ENCODE measurements at places on chromosomes 6 and 20. TPM values are rescaled to one million over a fixed set of nuclear protein-coding genes. Genes with fewer than 3 reads are reported as not detected.

Gene GTSF1L
- not detected for total RNA-seq

Gene MLIP
- total RNA-seq: 0.36 TPM

Gene KIAA0408
- total RNA-seq: 1.8 TPM

Gene ACSS1
- 1.4 TPM for total RNA-seq

GRCh38 chr6:161273752-161274487 lies at the start of gene AGPAT4:
AGPAT4 (minus strand) TSS chr6:161274061; CDS start chr6:161232213, 41,848 bp downstream.
- peaks cover 16% of the 10 kb centered on the region for H3K4me1 ChIP-seq
- no peaks in the 10 kb centered on the region for H3K36me3 ChIP-seq
- peak; percentile 93 for DNase-seq
- peak within 1 kb of the TSS; percentile 90 for H3K27ac ChIP-seq
- H3K4me3 ChIP-seq: peak within 1 kb of the TSS; percentile 78

- H3K27ac ChIP-seq: no peak overlapping the region
- DNase-seq: no peak
- no peaks in the 10 kb centered on the region for H3K27me3 ChIP-seq
Observed at GRCh38 chr6:76422511-76423213, 350.2 kb upstream of the IMPG1 start.

GRCh38 chr6:39428816-39429215 lies 106.3 kb upstream of the KCNK16 start:
- H3K27ac ChIP-seq: no peak overlapping the region
- no peaks in the 10 kb centered on the region for H3K36me3 ChIP-seq
- H3K4me1 ChIP-seq: peaks cover 10% of the 10 kb centered on the region

DNA sequence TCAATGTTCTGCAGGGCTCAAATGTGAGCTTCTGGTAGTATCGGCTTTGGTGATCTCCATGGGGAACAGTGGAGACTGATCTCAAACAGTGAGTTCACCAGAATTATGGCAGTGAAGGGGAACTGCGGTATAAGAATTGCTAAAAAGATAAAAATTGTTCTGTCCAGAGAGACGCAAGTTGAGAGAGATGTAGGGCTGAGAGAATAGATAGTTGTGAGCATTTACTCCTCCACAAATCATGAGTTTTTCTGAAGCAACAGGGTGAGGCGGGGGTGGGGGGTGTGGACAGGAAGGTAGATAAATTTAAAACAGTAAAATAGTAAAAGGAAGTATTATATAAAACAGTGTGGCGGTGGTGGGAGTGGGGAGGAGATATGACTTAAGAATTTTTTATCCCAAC lies 98.6 kb upstream of the NEDD9 start:
- no peak overlapping the region for H3K4me3 ChIP-seq
- no peaks in the 10 kb centered on the region for H3K36me3 ChIP-seq
- no peaks in the 10 kb centered on the region for H3K27me3 ChIP-seq
- no peak for DNase-seq
- H3K4me1 ChIP-seq: peaks cover 13% of the 10 kb centered on the region

DNA sequence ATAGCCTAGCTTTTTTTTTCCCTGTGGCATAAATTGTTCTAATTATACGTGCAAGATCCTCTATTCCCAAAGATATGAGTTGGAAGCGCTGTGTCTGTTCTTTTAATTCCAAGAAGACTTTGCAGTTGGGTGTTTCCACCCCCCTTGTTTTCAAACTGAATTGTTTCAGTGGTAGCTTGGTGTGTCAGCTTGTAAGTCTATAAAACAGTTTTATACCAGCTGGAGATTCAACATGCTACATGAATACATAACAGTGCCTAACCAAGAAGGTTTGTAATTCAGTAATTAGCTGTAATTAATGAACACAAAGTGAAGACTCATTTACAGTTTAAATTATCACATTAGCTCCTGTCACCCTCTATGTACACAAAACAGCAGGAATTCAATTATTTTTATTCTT lies 154.0 kb downstream of the ZNF217 start:
- no peaks in the 10 kb centered on the region for H3K27me3 ChIP-seq
- H3K4me1 ChIP-seq: no peaks in the 10 kb centered on the region
- no peak for DNase-seq

GRCh38 chr6:168971549-168971948 lies 282.1 kb downstream of the THBS2 start:
- H3K27me3 ChIP-seq: no peaks in the 10 kb centered on the region
- H3K4me3 ChIP-seq: no peak overlapping the region
- no peak overlapping the region for H3K27ac ChIP-seq
- H3K4me1 ChIP-seq: peaks cover 5% of the 10 kb centered on the region

DNA sequence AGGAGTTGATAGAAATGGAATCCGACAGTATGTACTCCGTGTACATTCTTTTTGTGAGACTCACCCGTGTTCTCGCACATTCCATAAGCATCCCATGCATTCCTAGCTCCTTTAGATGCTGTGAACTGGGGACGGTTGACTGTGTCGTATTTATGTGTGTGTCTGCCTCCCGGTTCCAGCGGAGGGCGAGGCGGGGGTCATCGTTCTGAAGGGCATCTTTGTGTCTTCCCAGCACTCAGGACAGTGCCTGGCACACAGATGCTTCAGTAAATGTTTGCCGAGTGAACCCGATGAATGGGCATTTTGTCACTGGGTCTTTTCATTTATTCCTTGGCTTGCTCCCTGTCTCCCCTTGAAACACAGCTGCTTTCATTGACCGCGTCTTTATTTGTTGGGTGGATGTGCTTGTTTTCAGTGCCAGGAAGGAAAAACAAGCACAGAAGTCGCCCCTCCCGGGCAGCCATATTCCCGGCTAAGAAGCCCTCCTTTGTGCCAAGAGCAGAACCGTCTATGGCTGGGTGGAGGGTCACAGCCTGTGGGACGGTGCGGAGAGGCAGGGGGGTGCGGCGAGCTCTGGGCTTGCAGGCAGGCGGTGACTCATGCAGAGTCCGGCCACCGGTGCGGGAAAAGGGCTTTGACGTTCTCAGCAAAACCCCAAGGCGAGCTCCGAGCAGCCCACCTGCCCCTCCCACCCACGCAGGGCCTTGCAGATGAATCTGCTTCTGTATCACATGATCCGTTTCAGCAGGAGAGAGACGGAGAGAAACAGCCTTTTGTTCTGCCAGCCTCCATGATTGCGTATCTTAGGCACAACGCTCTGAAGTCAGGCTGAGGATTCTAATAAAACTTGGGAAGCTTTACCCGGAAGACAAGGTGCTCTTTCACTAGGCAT lies 11.2 kb upstream of the PSMG4 start:
- H3K27ac ChIP-seq: peak overlapping the region; percentile 69
- H3K4me3 ChIP-seq: peak overlapping the region; percentile 60
- H3K27me3 ChIP-seq: peaks cover 12% of the 10 kb centered on the region
- H3K4me1 ChIP-seq: peaks cover 19% of the 10 kb centered on the region
- H3K36me3 ChIP-seq: no peaks in the 10 kb centered on the region
- DNase-seq: peak; percentile 92

Gene KIF6
- total RNA-seq: 1.4 TPM

Gene TBC1D22B
- 6.9 TPM for total RNA-seq

Gene TREM2
- 0.59 TPM for total RNA-seq

All from osteoblast (primary cell).